Panc1 (cell line): ENCODE measurements at places on chromosomes 4 and X.

DNA sequence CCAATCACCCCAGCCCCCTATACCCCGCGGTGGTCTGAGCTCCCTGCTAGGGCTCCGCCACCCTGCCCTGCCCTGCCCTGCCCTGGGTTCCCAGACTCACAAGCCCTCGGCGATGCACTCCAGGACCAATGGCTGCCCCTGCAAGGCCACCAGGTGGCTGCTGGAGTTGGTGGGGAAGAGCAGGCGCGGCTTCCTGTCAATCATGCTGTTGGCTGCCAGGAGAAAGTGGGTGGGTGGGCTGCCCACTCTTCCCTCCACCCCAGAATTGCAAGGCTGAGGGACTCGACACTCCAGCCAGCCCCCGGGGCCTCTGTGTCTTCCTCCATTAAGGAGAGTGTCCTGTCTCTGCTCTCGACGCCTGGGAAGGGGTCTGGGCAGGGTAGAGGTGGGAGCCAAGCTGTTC lies 15.7 kb downstream of the L1CAM start:
- DNase-seq, result no peak

- no peak for DNase-seq
Measured at GRCh38 chr4:32909736-32910135, 2189.6 kb downstream of the PCDH7 start.

- no peak for DNase-seq
Measured at GRCh38 chr4:25253071-25253445, 19.2 kb downstream of the PI4K2B start.

DNA sequence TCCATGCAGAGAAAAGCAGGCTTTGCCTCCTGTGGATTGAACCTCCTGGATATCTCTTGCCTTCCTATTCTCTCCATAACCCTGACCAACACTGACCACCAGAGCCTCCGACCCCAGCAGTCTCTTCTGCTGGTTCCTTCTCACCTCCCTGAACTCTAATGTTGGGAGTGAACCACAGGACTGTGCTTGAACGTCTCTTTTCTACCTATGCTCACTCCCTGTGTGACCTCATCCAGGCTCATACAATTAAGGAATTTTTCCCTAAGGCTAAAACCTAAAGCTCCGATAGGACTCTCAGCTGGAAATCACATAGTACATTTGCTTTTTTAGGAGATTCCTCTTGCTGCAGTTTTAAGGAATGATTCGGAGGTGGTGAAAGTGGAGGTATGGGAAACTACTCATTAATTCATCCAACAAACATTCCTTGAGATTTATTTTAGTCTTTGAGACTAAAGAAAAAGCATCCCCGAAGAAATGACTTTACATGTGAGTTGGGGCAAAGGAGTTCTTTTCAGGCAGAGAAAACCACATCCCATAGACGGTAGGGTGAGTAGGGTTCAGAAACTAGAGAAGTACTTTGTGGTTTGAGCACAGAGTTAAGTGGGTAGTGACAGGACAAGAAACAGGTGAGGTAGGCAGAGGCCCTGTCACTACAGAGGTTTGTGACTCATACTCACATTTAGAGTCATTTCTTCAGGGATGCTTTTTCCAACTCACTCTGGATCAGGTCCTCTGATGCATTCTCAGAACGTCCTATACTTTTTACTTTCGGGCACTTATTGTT lies 30.8 kb downstream of the NDNF start:
- DNase-seq, result no peak

GRCh38 chr4:108377021-108377420 lies 208.3 kb upstream of the LEF1 start:
- no peak for DNase-seq

GRCh38 chr4:17323554-17324385 lies 188.1 kb downstream of the QDPR start:
- DNase-seq, result no peak

DNA sequence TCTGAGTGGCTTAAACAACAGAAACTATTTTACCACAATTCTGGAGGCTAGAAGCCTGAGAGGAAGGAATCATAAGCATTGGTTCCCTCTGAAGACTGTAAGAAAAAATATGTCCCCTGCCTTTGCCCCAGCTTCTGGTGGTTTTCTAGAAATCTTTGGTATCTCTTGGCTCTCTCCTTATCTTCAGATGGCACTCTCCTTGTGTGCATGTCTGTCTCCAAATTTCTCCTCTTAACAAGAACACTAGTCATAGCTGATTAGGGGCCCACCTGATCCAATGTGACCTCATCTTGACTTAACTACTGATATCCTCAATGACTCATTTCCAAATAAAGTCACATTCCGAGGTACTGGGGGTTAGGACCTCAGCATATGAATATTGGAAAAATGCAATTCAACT lies 635.0 kb upstream of the NR3C2 start:
- no peak for DNase-seq

DNA sequence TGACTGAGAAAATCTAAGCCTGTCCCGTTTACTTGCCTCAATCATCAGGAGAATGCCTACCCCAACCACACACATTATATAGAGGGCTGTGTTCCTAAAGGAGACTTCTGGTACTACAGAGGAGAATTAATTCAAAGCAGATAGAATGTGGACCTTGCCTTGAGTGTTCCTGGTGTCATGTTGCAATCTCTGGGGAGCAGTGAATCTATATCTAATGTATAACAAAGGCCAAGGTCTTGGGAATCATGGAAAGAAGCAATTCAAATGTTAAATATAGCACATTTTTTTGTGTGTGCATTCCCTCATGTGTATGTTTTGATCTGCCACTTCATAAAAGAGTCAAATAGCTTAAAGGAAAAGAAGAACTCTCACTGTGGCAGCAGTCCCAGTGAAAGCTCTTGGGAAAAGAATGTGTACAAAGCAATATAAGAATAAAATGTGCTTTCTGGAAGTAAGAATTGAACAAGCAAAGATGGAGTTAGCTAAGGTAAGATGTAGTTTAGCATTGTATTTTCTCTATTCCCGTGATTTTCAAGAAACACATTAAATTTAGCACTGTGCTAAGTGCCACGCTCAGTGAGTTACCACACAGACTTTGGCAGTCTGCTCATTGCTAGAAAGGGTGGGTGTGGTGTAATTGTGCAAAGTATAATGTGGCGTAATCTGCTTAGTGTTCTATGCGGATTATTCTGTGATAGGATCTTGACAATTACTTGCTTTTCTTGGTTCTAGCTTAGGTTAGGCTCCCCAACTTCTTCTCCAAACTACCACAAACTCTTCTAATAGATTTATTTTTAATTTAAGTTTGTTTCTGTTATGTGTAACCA lies 13.7 kb downstream of the ADH6 start:
- no peak for DNase-seq
